H9 (cell line): ENCODE measurements at places on chromosomes 4 and X. TPM values are rescaled to one million over a fixed set of nuclear protein-coding genes. Genes with fewer than 3 reads are reported as not detected.

DNA sequence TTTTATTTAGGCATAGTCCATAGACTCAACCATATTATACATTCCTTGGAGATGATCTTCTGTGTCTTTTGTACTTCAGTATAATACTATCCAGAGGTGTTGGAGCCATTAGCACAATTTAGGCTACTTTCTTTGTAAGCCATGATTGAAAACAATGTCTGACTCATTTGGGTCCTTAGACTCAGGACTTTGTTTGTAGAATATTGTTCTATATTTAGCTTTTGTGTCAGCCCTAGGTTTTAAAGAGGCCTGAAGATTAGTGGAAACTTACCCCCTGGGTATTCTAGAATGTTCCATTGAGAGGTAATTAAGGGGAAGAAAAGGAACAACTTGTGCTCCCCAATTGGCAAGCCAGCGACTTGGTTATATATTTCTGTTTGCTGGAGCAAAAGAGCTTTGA lies 145.2 kb upstream of the SCML1 start:
- no peak for DNase-seq

DNA sequence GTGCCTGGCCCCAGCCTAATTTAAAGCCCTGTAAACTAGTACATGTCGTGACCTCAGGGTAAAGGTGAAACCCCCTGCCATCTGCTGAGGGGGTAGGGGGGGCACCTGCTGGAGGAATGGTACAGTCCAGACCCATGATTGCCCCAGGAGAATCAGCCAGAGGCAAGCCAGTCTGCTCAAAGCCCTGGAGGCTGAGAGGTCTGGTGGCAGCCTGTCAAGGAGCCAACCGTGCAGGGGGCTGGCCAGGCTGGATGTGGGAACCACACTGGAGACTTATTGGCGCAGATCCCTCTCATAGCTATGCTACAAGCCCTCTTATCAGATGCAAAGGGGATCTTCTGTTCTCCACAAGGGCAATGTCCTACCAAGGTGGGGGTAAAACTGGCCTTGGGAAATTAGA lies 31.4 kb upstream of the PJA1 start:
- DNase-seq, result no peak

Gene SRPX
- total RNA-seq, result 2.5 and 2.8 TPM in 2 replicates

- no peak for DNase-seq
Observed at GRCh38 chr4:85151371-85151770, 184.9 kb upstream of the WDFY3 start.

DNA sequence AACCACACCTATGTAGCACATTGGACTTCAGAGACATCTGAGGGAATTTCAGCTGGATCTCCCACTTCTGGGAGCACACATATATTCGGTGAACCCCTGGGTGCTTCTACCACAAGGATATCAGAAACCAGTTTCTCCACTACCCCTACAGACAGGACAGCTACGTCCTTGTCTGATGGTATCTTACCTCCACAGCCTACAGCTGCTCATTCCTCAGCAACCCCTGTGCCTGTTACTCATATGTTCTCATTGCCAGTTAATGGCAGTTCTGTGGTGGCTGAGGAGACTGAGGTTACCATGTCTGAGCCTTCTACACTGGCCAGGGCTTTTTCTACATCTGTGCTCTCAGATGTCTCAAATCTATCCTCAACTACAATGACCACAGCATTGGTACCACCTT lies 45.7 kb downstream of the ADGRG4 start:
- no peak for DNase-seq

- no peak for DNase-seq
Observed at GRCh38 chr4:4914059-4914820, 54.8 kb downstream of the MSX1 start.

Gene VCX2
- not detected in 2 replicates for total RNA-seq

- DNase-seq, result no peak
Observed at GRCh38 chr4:151599863-151600262, 160.9 kb downstream of the GATB start.

GRCh38 chrX:153412746-153413720 lies 1.8 kb downstream of the ZFP92 start:
- DNase-seq, result no peak
